ENCODE measurements at places on chromosomes 3 and 15.
A peak's percentile ranks its signal among the peaks of the same experiment; 100 is the strongest.

GRCh38 chr3:127422663-127423375, 135.0 kb upstream of the PRR20G start:
- no peak for DNase-seq

- DNase-seq, result no peak
Observed at GRCh38 chr3:189121092-189121491, 50.7 kb upstream of the TPRG1 start.

GRCh38 chr3:128376516-128376915, 90.2 kb downstream of the DNAJB8 start:
- no peak for DNase-seq

GRCh38 chr3:117752984-117753717, 1043.6 kb downstream of the TUSC7 start:
- no peak for DNase-seq

DNA sequence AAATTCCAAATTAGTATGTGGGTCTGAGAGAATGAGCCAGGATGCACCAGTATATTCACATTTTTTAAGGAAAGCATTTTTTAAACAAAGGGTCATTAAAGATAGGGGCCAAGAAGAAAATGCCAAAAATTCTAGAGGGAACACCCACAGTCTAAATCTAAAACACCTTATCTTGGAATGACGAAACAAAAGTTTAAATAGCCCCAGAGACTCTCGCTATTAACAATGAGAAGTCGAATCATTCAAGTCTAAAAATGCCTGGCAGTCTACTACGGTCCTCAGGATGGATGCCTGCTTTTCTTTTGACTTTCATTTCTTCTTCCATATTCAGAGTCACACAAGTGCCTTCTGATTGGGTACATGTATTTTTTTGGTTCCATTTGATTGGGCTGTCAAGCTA, 66.3 kb downstream of the SSUH2 start:
- no peak for DNase-seq

GRCh38 chr3:8223766-8224165, 277.9 kb upstream of the LMCD1 start:
- DNase-seq, result no peak

GRCh38 chr3:67719333-67719732, 64.9 kb upstream of the SUCLG2 start:
- DNase-seq, result no peak

GRCh38 chr3:194320100-194320499, 31.0 kb downstream of the CPN2 start:
- DNase-seq, result no peak

GRCh38 chr15:62472616-62473299, 307.7 kb upstream of the C2CD4B start:
- peak; percentile 18 for DNase-seq

DNA sequence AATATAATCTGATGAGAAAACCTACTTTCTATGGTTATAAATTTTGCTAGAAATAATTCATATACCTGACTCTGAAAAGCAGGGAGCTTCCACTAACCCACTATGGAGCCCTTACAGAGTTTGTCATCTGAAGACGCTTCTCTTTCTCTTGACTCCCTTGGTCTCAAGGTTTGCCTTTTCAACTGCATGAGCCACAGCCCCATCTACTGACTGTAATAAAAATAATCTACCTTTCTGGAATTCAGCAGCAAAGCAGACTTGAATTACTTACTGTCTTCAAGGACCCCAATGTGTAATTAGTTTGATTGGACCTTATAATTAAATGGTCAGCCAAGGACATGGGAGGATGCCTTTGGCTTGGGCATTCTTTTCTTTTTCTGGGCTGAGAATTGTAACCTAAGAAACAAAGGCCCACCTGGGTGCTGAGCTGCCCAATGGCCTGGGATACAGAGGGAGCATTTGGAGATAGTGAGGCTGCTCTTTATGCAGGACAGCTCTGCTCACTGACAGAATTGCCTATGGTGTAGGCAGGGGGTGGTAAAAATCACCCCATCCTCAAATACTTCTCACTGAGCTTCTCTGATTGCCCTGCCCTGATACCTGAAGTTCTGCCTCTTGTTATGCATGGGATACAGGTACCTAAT, 178.6 kb upstream of the TRIM42 start:
- peak; percentile 36 for DNase-seq

DNA sequence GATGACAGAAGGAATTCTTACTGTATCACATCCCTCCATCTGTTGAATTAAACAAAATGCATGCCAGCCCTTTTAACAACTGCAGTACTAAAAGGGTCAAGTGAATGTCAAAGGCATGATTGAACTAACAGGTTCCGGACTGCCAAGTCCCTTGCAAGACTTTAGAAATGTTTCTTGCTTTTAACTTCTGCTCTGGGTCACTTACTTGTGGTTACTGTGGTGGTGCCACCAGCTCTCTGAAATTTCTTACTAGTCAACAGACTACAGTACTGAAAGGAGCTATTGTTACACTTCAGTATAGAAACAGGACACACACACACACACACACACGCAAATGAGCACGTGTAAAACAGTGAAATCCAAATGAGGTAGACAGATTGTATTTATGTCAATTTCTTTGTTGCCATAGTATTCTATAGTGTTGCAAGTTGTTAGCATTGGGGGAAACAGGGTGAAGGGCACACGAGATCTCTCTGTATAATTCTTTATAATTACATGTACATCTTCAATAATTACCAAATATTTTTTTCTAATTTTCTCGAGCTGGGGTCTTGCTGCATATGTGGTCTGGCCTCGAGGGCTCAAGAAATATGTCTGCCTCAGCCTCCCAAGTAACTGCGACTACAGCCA, 79.9 kb upstream of the SLC25A26 start:
- DNase-seq, result peak; percentile 79

DNA sequence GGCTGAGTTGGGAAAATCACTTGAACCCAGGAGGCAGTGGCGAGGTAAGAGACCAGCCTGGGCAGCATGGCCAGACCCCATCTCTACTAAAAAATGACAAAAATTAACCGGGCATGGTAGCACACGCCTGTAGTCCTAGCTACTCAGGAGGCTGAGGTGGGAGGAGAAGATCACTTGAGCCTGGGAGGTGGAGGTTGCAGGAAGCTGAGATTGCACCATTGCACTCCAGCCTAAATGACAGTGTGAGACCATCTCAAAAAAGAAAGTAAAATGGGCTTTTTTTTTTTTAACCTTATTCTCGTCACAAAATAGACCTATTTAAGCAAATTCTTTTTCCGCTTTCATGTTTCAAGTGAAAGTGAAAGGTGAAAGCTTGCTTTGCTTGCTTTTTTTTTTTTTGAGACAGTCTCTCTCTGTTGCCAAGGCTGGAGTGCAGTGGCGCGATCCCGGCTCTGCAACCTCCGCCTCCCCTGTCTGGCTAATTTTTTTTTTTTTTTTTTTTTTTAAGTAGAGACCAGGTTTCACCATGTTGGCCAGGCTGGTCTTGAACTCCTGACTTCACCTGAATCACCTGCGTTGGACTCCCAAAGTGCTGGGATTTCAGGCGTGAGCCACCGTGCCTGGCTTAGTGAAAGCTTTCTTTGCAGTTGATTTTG, 3.6 kb downstream of the PDIA3 start:
- no peak for DNase-seq

DNA sequence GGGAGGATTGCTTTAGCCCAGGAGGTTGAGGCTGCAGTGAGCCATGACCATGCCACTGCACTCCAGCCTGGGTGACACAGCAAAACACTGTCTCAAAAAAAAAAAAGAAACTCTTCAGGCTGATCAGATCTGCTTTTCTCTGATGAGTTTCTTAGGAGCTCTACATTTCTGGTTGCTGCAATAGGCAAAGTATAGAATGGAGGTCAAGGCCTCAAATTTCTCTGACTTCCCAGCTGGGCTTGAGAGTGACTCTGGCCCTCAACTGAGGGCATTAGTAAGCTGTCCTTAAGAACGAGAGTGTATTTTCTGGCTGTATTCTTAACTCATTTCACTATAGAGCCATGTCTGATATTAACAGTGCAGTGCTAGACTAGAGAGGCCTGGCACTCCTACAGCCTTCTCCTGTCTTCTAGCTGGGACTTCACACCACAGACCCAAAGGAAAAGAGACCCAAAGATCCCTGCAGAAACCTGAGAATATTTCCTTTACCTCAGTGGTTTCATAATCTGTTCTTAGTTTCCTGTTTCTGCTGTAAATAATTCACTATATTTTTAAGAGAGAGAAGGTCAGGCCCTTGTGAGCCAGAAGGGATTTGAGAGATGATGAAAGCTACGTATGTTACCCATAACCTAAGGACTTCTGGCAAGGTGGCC, 2.0 kb upstream of the NR1I2 start:
- DNase-seq, result no peak

GRCh38 chr3:133408366-133408765, 8.5 kb downstream of the BFSP2 start:
- DNase-seq, result no peak

- peak; percentile 32 for DNase-seq
Observed at GRCh38 chr3:125137358-125138033, 75.1 kb downstream of the SLC12A8 start.

- DNase-seq, result peak; percentile 64
Observed at GRCh38 chr3:13452490-13453335, 27.4 kb upstream of the HDAC11 start.

- no peak for DNase-seq
Observed at GRCh38 chr3:6803619-6804018, 57.3 kb upstream of the GRM7 start.

DNA sequence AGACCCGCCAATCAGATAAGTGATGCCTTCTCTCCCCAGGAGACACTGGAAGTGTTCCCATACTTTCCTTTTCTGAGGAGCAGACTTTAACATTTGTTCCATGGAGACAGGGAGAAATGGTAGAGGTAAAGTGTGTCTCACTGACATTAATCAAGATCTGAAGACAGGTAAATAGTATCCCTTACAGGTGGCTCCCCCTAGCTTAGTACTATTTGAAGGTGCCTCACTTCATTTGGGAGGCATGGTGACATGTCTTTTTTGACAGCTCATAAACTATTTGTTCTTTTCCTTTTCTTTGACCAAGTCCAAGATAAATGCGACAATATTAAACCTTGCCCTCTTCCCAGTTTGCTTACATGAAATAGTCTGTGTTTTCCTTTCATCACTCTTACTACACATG, 485.6 kb upstream of the IL12A start:
- no peak for DNase-seq

- no peak for DNase-seq
Observed at GRCh38 chr3:115660646-115661337, 37.5 kb downstream of the GAP43 start.

DNA sequence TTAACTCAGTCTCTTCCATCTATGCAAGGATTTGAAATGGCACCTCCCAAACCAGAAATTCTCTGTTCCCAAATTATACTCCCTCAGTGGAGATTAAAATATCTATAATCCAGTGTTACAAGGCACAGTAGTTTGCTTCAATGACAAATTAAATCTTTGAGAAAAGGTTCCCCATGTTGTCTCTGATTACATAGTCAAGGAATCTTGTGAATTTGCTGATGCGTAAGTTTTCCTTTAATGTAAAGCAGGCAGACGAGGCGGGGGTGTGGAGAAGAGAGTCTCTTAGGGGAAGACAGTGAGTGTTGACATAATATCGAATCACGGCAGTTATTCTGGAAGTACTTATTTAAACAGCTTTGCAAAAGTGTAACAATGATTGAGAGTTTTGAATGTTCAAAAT, 236.4 kb upstream of the RARB start:
- DNase-seq, result no peak

GRCh38 chr3:101134331-101134730, 141.1 kb upstream of the ABI3BP start:
- no peak for DNase-seq

DNA sequence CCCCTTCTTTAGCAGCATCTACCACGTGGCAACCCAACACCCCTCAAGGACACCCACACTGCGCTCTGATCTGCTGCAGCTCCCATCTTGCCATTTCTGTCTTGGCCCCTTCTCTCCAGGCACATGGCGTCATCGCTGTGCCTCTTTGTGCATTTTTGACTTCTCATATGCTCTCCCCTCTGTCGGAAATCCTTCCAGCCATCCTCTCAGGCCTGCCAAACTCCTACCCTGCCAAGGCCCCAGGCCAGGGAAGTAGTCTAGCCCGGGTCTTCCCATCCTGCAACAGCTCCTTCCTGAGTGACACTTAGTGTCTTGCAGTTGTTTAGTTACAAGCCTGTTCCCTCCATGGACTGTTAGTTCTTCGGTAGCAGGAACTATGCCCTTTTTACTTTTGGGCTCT, 34.0 kb upstream of the CTXND1 start:
- DNase-seq, result no peak

GRCh38 chr3:55583475-55583874, 96.4 kb upstream of the WNT5A start:
- DNase-seq, result no peak

GRCh38 chr3:31077826-31078225, 183.4 kb upstream of the GADL1 start:
- DNase-seq, result no peak

GRCh38 chr15:22815766-22816165, 22.7 kb upstream of the NIPA2 start:
- DNase-seq, result no peak

- DNase-seq, result peak; percentile 46
Observed at GRCh38 chr3:98732286-98733052, 30.7 kb upstream of the ST3GAL6 start.

DNA sequence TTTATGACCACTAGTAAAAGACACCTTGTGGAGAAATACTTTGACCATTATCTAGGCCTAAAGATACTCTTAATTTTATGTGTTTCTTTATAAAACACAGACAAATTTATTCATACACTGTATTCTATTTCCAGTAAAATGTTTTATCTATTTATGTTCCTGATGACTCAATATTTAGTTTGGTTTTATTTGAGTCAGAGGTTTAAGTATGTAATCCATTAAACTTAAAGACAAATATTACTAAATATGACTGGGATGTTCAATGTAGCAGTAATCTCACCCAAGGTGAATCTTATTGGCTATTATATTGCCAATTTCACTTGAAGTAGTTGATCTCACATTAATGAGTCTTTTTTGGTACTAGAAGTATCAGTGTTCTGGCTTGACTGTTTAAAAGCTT, 799.7 kb downstream of the CADM2 start:
- no peak for DNase-seq

DNA sequence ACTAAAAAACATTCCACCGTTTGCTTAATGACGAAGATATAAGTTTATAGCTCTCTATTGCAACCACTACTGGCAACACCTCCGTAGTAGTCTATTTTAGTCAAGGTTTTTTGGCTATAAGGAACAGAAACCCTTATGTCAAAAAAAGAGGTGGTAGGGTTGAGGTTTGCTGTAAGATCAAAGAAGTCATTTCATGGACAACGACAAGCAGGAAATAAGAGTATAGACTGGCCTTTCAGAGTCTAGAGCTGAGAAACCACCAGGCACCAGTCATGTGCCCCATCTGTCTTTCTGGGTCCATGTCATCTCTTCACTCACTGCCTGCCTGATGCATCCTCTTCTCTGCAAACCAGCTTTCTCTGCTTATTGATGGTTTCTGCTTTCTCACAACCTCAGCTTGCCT, 42.7 kb downstream of the THBS1 start:
- no peak for DNase-seq

- no peak for DNase-seq
Observed at GRCh38 chr3:110101361-110101760, 764.0 kb upstream of the DPPA4 start.

DNA sequence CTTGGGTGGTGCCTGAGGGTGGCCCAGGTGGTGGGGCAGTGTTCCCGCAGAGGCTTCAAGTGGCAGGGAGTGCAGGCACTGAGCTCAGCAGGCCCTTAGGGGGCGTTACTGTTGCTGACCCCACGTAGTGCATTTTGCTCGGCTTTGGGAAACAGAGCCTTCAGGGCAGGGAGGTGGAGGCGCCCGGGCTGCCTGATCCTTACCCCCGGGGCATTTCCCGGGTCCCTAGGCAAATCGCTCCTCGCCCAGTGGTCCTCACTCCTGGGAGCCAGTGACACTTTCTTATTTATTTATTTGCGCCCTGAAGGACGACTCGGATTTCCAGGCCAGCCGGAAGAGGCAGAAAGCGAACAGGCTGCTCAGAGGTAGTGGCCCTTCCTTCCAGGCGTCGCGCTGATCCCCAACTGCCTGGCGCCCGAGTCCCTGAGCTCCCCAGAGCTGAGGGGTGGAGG, 10.1 kb upstream of the FOXB1 start:
- DNase-seq, result no peak
